Gastroesophageal sphincter (tissue), 4 donors: ENCODE measurements at places on chromosomes 1 and 21.

- peaks cover 16% of the 10 kb centered on the region for H3K4me1 ChIP-seq
Measured at GRCh38 chr21:43880111-43880985, 15.3 kb downstream of the AGPAT3 start.

- no peaks in the 10 kb centered on the region for H3K27me3 ChIP-seq
- no peaks in the 10 kb centered on the region for H3K36me3 ChIP-seq
- H3K4me1 ChIP-seq = no peaks in the 10 kb centered on the region
- H3K4me3 ChIP-seq = no peak overlapping the region
- H3K27ac ChIP-seq = no peak overlapping the region
Measured at GRCh38 chr21:39661121-39661520, 48.4 kb downstream of the B3GALT5 start.

DNA sequence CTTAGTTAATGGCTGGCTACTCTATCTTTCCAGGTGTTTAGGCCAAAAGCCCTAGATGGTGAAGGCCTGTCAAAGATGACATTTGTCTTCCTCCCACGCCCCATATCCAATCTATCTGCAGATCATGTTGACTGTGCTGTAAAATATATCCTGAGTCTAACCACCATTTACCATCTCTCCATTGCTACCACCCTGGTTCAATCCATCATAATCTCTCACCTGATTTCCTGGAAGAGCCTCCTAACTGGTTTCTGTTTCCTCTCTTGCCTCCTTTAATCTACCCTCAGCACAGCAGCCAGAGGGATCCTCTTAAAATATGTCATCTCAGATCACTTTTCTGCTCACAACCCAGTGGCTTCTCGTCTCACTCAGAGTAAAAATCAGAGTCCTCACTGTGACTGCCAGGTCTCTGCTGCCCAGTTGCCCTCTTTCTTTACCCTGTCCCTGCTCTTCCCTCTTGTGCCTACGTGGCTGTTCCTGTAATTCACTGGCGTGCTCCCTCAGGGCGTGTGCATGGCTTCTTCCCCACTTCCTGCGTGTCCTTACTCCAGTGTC lies 17.8 kb downstream of the TMEM50A start:
- H3K36me3 ChIP-seq = peaks cover 99% of the 10 kb centered on the region
- H3K27ac ChIP-seq = no peak overlapping the region
- no peak overlapping the region for H3K4me3 ChIP-seq
- no peaks in the 10 kb centered on the region for H3K27me3 ChIP-seq
- H3K4me1 ChIP-seq = no peaks in the 10 kb centered on the region
- ATAC-seq = no peak

DNA sequence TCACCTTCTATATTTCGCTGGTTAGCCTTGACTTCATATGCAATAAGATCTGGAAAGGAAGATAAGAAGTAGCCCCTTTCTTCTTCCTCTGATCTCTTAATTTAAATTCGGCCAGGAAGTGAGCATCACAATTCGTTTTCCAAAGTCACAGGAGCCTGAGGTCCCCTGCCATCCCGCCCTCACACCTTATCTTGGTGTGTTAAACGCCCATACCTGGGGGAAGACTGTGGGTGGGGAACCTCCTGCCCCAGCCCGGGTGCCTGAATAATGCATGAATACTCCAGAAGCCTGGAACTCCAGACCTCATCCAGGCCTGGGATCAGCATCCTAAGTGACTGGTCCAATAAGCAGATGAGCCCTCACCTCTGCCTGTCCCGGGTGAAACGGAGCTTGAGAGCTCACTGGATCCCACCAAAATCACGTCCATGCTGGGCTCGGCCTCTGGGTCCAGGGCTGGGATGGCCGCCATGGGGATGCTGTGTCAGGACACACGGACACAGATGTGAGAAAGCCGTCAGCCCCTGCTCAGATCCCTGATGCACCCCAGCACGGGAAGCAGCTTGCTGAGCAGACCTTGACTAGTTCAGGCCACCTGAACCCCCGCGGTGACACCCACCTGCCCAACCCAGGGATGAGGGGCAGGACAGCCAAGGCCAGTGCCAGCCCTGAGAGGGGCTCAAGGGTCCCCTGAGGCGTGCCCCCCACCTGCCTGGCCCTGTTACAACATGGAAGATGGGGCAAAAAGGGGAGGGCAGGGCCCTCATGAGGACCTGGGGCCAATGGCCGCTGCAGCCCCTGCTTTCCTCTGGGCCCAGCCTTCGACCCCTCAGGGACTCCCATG lies 686 bp downstream of the DNMT3L start:
- peaks cover 51% of the 10 kb centered on the region for H3K27me3 ChIP-seq
- no peaks in the 10 kb centered on the region for H3K36me3 ChIP-seq
- no peak for ATAC-seq

DNA sequence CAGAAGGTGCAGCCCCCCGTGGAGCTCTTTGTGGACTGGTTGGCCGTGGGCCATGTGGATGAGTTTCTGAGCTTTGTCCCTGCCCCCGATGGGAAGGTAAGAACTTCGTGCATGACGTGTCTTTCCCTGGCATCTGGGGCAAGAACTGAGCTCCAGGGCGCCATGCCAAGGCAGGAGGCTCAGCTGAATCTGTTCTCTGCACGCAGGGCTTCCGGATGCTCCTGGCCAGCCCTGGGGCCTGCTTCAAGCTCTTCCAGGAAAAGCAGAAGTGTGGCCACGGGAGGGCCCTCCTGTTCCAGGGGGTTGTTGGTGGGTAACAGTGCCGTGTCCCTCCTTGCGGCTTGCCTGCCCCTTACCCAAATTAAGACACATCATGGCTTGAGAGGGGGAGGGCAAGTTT lies 27.7 kb downstream of the PADI3 start:
- H3K4me3 ChIP-seq = no peak overlapping the region
- H3K36me3 ChIP-seq = no peaks in the 10 kb centered on the region
- no peaks in the 10 kb centered on the region for H3K4me1 ChIP-seq

DNA sequence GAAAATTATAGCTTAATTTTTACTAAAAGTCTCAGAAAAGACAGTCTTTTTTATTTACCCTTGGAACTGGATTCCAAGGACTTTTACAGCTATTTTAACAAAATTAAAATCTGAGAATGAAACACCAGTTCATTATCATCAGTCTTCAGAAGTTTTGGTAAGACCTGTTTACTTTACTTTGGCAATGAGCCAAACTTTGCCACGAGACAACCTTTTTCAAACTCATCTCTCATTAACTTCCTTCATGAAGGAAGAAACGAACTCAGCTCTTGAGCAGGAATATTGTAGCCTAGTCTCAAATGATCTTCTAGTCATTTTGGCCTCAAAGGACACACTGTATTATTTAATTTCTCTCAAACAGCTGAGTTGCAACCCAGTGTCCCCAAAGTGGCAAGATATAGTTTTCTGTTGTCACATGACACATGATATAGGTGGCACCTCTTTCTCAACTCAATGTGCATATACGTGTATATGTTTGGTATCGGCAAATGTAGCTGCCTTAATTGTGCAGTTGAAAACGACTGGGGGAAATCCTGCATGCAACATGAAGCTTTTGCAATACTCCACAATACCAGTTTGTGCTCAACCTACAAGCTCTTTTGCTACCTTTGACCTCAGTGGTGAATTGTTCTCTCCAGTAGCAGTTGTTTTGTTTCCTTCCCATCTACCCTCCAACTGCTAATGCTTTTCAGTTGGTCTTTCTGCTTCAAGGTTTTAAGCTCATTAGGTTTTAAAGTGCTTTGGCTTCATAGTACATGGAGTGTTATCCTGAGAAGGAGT lies 8.4 kb upstream of the GNG4 start:
- H3K27me3 ChIP-seq = peaks cover 27% of the 10 kb centered on the region

DNA sequence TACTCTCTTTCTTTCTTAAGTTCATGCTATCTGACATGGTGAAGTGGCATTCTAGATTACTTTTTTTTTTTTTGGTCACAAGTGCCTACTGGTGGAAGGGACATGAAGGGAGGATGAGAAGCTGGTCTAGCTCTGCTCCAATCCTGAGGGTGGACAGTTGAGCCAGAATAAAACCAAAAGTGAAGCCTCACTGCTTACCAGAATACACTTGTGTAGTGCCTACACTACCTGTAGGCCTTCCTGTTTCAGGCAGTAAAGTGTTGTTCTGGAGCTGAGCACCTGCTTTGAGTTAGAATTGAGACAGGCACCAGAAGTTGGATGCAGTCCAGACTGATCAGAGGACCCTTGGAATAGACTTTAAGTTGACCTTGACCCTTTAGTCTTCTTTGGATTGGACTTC lies 40.4 kb upstream of the APOBEC4 start:
- no peaks in the 10 kb centered on the region for H3K36me3 ChIP-seq
- H3K27me3 ChIP-seq = no peaks in the 10 kb centered on the region
- no peak for ATAC-seq
- H3K4me1 ChIP-seq = no peaks in the 10 kb centered on the region

GRCh38 chr1:245915406-245915805 lies 591.7 kb downstream of the SMYD3 start:
- no peaks in the 10 kb centered on the region for H3K27me3 ChIP-seq
- ATAC-seq = no peak
- no peak overlapping the region for H3K4me3 ChIP-seq
- H3K4me1 ChIP-seq = no peaks in the 10 kb centered on the region
- peaks cover 11% of the 10 kb centered on the region for H3K36me3 ChIP-seq
- H3K27ac ChIP-seq = no peak overlapping the region

- H3K27me3 ChIP-seq = no peaks in the 10 kb centered on the region
- peak within 1 kb of the TSS; percentile 97 for H3K27ac ChIP-seq
- peaks cover 15% of the 10 kb centered on the region for H3K36me3 ChIP-seq
- H3K4me3 ChIP-seq = peak within 1 kb of the TSS; percentile 87
- no peaks in the 10 kb centered on the region for H3K4me1 ChIP-seq
Measured at GRCh38 chr21:36134803-36135390, at the start of gene CBR3. CBR3 (plus strand) TSS chr21:36135079; CDS start chr21:36135193, 114 bp downstream.

DNA sequence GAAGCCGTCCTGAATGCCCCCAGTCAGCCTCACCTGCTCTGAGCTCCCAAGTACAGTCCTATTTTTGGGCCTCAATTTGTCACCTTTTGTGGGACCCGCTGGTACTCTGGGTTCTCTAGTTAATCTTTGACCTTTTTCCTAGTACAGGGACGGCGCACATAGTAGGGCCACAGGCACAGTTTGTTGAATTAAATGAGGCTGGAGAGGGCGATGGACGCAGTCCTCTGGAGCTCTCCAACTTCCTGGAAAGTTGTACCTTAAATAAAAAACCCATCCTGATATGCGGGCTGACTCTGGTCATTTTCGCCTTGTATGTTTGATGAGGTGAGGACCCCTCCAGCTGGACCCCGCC lies 4.8 kb downstream of the FAM110D start:
- H3K27ac ChIP-seq = peak overlapping the region; percentile 74
- H3K27me3 ChIP-seq = peaks cover 5% of the 10 kb centered on the region
- H3K4me1 ChIP-seq = no peaks in the 10 kb centered on the region
- peak overlapping the region; percentile 57 for H3K4me3 ChIP-seq

DNA sequence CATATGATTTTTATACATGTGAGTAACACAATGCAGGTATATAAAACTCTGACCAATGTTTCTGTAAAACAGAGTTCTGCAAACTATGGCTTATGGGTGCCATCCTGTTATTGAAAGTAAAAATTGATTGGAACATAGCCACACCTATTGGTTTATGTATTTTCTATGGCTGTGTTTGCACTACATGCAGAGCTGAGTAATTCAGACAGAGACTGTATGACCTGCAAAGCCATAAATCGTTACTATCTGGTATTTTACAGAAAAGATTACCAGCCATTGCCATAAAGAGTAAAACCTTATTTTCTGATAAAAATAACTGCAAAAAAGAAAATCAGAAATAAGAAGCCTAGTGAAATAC lies 13.1 kb downstream of the GBP1 start:
- H3K36me3 ChIP-seq = peaks cover 79% of the 10 kb centered on the region
- no peaks in the 10 kb centered on the region for H3K27me3 ChIP-seq
- no peak overlapping the region for H3K27ac ChIP-seq
- H3K4me1 ChIP-seq = no peaks in the 10 kb centered on the region
- no peak for ATAC-seq
- H3K4me3 ChIP-seq = no peak overlapping the region

DNA sequence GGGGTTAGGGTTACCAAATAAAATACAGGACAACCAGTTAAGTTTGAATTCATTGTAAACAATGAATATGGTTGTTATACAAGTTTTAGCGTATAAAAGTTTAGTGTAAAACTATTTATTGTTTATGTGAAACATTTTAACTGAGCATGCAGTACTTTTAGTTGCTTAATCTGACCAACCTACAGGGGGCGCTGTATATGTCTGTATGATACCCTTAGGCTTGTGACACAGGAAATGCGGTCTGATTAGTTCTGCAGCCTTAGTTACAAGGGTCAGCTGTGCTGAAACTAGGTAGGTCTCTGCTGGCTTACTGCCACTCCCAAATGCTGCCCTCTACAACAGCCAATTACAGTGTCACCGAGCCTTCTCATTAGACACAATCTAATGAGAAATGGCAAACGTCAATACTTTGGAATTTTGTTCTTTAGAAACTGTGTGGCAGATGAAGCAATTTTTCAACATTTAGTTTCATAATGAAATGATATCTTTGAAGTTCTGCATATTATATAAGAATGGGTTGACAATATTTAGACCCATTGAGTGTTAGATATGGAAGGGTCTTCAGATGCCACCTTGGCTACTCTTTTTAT lies 56.2 kb downstream of the NTNG1 start:
- no peaks in the 10 kb centered on the region for H3K27me3 ChIP-seq
- H3K36me3 ChIP-seq = no peaks in the 10 kb centered on the region
- H3K27ac ChIP-seq = no peak overlapping the region
- no peak for ATAC-seq

DNA sequence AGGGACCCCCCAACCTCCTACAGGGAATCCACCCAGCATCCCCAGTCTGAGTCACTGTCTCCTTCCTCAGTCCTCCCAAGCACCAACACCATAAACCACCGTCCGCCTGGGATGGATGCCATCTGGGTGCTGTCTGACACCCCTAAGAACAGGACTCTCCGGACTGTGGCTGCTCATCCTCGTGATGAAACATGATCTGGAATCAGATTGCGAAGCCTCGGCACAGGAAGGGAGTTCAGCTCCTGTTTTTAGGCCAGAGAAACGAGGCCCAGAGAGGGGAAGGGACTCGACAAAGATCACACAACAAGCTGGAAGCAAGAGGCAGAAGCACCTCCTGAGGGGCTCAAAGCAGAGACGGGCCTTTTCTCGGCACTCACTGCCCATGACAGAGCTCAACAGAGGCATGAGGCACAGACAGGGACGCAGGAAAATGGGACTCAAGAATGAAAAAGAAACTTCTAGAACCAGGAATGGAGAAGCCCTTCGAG lies 8.4 kb downstream of the KCNN3 start:
- no peaks in the 10 kb centered on the region for H3K4me1 ChIP-seq
- no peak for ATAC-seq
- no peak overlapping the region for H3K4me3 ChIP-seq
- H3K27me3 ChIP-seq = peaks cover 3% of the 10 kb centered on the region

DNA sequence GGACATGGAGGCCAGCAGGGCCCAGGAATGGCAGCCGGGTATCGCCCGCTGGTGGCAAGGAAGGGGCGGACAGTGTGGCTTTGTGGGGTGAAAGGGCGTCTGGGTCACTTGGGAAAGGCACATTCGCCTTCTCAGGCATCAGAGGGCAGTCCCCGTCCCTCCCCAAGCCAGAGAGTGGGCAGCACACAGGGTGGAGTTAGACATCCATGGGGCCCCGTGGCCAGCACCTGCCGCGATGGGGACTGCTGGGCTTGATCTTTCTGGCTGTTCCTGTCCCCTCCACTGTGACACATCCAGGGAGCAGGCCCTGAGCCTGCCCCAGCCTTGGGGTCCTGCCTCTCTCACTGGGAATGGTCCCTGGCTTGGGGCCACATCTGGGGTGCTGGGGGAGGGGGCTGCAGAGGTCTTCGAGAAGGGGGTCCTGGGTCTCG lies 4.0 kb upstream of the TRPM2 start:
- no peak overlapping the region for H3K4me3 ChIP-seq
- no peaks in the 10 kb centered on the region for H3K36me3 ChIP-seq
- ATAC-seq = no peak
- no peak overlapping the region for H3K27ac ChIP-seq
- H3K27me3 ChIP-seq = peaks cover 80% of the 10 kb centered on the region
- no peaks in the 10 kb centered on the region for H3K4me1 ChIP-seq

GRCh38 chr1:27583479-27583878 lies 20.5 kb downstream of the AHDC1 start:
- no peaks in the 10 kb centered on the region for H3K27me3 ChIP-seq
- H3K4me3 ChIP-seq = no peak overlapping the region
- no peaks in the 10 kb centered on the region for H3K36me3 ChIP-seq
- no peak for ATAC-seq
